K562 (cell line): ENCODE measurements at places on chromosomes 16 and 17.
A peak's percentile ranks its signal among the peaks of the same experiment; 100 is the strongest.

DNA sequence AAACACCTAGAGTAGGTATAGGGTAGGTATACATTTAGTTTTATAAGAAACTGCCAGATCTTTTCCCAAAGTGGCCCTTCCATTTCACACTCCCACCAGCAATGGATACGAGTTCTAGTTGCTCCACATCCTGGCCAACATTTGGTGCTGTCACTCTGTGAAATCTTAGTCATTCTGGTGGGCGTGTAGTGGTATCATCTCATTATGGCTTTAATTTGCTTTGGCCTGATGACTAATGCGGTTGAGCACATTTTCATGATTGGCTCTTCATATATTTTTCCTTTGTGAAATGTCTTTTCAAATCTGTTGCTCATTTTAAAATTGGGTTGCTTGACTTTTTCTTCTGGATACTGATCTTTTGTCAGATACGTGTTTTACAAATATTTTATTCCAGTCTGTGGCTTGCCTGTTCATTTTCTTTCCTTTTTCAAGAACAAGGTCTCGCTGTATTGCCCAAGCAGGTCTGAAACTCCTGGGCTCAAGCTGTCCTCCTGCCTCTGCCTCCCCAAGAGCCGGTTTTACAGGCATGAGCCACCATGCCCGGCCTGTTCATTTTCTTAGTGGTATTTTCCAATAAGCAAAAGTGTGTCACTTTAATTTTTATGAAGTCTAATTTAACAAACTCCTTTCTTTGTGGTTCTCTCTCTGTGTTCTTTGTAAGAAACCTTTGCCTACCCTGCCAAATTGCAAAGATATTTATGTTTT is 192.4 kb downstream of the SEC14L1 start:
- DNase-seq = peak; percentile 38

DNA sequence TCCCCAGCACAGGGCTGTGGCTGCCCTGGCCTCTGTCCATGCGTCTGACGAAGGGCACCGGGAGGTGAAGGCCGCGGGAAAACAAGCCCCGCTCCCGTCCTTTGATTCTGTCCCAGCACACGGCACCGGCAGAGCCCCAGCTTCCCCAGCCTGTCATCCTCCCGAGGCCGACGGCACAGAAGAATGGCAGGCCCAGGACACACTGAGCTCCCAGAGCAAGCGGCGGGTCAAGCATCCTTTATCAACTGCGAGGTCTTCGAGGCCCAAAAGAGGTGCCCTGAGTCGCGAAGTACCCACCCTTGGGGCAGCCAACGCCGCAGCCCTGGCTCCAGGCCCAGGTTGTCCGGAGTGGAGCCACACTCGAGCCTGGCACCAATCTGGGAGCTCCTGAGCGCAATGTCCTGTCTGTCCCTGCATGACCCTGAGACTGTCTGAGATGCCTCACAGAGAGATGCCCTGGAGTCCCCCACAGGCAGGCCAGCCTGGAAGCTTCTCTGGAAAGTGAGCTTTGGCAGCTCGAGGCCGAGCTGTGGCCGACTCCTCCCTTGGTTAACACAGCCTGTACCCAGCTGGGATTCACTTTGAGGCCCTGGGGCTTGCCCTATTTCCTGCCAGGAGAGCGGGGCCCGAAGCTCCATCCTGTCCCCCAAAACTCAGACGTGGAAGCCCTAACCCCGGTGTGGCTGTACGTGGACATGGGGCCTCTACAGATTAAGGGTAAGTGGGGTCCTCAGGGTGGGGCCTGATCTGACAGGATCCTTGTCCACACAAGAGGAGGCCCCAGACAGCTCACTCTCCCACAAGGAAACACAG is 23.3 kb downstream of the SLC7A5 start:
- DNase-seq = no peak

- DNase-seq = no peak
Observed at GRCh38 chr17:34859652-34860051, 101.6 kb downstream of the CCT6B start.

DNA sequence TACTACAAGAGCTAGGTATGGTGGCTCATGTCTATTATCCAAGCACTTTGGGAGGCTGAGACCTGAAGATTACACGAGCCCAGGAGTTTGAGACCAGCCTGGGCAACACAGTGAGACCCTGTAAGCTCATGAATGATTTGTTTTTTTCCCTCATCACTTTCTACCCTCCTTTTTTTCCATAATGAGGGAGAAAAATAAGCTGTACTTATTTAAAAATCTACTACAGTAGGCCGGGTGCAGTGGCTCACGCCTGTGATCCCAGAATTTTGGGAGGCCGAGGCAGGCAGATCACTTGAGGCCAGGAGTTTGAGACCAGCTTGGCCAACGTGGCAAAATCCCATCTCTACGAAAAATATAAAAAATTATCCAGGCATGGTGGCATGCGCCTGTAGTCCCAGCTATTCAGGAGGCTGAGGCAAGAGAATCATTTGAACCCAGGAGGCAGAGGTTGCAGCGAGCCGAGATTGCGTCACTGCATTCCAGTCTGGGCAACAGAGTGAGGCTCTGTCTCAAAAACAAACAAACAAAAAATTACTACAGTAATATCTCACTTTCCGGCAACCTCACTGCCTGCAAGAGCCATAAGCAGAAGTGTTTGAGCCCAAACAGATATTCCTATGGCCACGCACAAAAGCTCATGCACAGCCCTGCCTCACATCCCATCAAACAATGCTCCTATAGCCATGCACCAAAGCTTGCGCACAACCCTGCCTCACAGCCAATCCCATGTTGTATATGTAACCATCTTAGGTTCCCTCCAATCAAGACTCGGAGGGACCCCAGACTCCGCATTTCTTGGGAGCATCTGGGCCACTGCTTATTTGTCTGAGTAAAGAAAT is 37.4 kb downstream of the TK2 start:
- DNase-seq = no peak

DNA sequence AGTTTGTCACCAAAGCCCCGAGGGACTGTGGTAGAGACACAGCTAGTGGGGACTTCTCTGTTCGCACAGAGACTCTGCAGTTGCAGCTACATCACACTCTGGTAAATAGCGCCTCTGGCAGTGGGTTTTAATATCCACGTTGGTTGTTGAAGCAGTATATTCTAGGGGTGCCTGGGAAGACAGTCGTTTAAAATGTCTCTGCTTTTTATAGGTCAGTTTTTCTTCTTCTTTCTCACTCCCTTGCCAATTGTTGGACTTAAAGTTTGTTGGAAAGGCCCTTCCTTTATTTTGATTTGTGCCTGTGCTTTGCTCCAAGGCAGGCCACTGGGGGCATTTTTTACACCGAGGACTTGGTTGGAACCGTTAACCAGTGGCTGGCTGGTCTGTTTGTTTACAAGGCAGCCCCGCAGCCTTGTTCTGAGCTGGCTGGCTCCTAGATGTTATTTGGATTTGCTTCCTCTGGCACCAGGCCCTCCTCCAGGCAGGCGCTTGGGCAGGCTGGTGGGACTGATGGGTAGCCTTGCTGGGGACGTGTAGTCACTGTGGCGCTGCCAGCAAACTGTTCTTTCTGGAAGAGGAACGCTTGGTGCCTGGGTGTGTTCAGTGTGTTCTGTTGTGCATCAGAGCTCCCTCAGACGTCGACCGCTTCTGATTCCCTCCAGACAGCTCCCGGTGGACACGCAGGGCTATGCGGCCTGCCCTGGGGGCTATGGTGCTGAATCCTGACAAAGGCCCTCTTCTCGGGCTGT is 218.2 kb upstream of the CHMP6 start:
- DNase-seq = no peak

- DNase-seq = peak; percentile 72
Observed at GRCh38 chr17:78316867-78317789, 42.7 kb downstream of the SOCS3 start.

DNA sequence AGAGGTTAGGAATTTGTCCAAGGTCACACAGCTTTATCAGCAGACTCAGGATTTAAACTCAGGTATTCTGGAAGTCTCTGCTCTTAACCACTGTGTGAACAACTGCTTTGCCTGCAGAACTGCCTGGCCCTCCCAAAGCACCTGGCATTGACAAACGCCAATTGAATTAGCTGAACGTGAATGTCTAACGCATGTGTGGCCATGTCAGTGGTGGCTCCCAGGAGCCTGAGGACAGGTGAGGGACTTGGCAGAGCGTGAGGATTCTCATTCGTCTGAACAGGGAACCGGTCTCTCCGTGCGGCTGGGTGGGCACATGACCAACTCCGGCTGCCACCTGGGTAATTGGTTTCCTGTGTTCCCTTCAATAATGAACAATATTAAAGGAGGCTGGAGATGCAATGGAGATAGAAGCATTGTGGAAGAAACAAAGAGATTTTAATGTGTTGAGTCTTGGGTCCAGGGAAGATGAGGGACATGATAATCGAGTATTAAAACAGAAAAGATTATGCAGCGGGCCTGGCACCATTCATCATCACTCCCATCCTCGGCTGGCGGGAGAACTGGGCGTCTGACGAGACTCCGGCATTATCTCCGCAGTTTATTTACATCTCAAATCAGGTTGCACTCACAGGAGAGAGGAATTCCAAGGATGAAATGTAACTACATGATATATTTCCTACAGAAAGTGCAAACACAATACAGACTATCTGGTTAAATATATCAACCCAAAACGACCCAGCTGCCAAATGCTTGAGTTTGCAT is 113.5 kb downstream of the NPIPB5 start:
- DNase-seq = no peak

GRCh38 chr17:78853926-78854394 is 13.3 kb upstream of the USP36 start:
- DNase-seq = peak; percentile 52

- DNase-seq = no peak
Observed at GRCh38 chr17:20083156-20083859, 74.1 kb downstream of the SPECC1 start.

DNA sequence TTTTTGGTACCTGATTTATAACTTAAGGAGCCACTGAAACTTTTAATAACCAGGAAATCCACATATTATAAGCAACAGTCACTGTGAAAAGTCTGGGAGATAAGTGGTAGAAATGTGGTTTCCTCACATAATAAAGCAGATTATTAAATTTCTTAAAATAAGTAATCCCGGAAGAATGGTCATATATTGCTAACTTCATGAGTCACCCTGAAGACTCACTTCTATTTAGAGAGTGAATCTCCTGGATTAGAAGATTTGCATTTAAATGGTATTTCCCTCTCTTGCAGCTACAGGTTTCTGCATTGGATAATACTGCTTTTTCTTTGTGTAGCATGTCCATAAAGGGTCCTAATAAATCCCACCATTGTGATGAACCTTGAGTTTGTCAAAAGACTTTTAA is 1286.8 kb upstream of the CDH8 start:
- no peak for DNase-seq

DNA sequence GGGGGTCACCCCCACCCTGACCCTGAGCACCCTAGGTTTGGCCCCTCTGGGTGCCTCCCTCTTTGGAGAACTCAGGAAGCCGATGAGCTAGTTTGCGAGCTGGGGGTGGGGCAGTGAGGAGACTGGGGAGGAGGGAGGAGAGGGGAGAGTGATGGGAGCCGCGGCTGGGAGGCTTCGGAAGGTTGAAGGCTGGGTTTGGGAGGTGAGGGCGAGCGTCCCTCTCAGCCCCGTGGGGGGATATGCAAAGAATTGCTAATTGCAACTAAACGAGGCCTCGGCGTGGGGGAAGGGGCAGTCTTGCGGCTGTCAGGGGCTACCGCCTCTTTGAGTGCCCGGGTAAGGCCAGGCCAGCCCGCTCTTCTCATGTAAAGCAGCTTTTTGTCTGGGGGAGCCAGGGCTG is 17.6 kb upstream of the FZD2 start:
- DNase-seq = no peak

GRCh38 chr17:81998212-81998611 is 20.8 kb downstream of the ASPSCR1 start:
- no peak for DNase-seq

- no peak for DNase-seq
Observed at GRCh38 chr16:84498223-84498610, 6.2 kb downstream of the MEAK7 start.

- peak; percentile 33 for DNase-seq
Observed at GRCh38 chr16:89315791-89316581, 98.5 kb downstream of the ZNF778 start.

GRCh38 chr16:81745704-81746558 is 33.2 kb upstream of the PLCG2 start:
- peak; percentile 86 for DNase-seq

DNA sequence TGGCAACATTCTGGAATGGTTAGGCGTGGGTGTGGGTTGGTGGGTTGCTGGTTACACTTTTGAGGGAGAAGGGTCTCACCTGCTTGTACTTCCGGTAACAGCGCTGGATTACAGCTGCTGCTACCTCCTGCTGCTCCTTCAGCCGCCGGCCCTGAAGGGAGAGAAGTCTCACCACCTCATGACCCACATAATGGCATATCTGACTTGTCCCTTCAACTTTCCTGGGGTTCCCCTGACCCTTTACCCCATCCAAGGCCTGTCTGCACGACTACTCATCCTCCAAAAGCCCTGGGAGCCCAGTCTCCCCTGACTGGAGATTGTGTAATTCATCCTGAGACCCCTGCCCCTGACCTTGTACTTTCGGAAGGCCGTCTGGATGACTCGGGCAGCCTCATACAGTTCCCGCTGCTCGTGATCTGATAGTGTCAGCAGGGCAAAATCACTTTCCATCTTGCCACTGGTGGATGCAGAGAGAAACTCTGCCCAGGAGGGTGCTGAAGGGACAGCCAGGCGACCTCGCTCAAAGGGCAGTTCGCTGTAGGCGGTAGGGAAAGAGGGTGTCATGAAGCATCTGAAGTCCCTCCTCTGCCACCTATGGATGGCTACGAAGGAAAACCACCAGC is 2.0 kb upstream of the SPAG7 start:
- no peak for DNase-seq

GRCh38 chr17:17842111-17842876 is 5.5 kb upstream of the SREBF1 start:
- DNase-seq = no peak

DNA sequence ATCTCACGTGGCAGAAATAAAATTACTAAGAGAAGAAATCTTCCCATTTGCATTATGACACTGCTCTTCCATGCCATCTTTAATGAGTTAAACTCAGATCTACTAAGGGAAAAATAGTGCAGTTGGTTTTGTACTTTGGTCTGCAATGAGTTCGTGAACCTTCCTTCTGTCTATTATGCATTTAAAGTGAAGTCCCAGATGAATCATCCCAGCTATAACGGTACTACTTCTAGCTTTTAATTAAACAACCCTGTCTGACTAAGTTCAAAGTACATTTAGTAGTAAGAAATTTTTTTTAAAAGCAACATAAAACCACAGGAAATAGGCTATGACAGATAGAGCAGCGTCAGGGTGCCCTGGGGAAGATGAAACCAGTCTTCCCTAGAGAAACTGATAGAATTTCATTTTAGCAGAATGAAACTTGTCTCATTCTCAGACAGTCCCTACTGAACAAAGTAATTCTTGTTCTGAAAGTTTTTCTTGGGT is 1.8 kb downstream of the TMIGD1 start:
- no peak for DNase-seq

GRCh38 chr16:84942786-84943185 is 68.5 kb downstream of the ZDHHC7 start:
- no peak for DNase-seq

- no peak for DNase-seq
Observed at GRCh38 chr17:30552994-30553566, 75.9 kb downstream of the GOSR1 start.

DNA sequence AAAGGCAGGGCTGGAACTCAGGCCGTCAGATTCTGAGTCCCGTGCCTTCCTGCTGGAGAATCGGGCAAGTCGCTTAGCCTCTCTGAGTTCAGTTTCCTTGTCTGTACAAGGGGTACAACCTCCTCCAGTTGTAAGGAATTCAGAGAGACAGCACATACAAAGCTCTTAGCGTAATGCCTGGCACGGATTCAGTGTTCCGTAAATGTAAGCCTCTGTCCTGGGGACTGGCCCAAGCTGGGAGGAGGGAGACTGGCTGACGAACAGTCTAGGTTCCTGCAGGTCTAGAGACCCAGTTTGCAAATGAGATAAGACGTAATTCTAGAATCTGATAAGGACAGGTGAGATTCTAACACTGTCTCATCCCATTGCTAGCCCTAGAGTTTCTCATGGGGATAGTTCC is 9.9 kb downstream of the METTL22 start:
- no peak for DNase-seq

- peak; percentile 69 for DNase-seq
Observed at GRCh38 chr16:4894276-4895150, 42.4 kb downstream of the PPL start.
